ENCODE measurements at places on chromosomes 11 and 22.

- no peak for DNase-seq
These were observed 40.3 kb upstream of the A4GALT start for GRCh38 chr22:42760806-42761565.

DNA sequence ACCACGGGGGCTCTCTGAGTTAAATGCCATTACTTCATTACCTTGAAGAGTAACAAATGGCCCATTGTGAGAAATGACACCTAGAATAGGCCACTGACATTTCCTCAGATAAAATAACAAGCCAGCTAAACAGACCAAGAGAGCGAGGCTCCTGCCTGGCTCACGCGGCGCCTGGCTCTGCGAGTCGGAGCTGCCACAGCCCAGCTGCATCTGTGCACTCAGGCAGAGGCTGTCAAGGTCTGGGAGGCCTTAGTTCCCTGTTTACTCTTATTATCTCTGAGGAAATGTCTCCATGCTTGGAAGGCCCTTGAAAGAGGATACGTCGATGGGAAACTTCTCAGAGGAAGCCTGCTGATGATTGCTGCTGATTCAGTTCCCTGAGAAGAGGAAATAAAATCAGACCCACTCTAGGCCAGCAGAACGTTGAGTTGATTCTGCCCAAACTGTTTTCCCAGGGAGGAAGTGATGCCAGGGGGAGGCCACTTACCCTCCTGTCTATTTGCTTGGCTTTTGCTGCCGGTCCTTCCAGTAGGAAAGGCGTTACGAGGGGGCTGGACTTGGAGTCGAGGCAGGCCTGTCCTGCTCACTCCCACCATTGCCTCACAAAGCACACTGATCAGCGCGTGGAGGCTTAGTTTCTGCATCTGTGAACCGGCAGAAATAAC is 208.8 kb downstream of the TBC1D22A start:
- no peak for DNase-seq

DNA sequence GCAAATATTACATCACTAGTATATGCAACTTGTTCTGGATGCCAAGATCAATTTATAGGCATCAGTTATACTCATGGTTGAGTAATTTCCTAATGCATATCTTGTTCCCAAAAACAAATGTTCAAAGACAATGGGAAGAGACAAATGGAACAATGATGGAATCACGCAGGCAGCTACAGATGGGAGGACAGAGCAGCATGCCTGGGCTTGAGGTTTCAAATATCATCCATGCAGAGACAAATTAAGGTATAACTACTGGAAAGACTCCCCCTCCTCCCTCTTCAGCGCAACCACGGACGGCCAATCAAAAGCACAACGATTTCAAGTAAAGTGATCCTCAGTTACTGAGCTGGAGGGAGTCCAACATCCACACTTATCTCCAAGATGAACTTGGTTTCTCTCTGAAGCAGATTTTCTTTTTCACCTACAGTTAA is 106.8 kb downstream of the CCDC83 start:
- DNase-seq, result no peak

DNA sequence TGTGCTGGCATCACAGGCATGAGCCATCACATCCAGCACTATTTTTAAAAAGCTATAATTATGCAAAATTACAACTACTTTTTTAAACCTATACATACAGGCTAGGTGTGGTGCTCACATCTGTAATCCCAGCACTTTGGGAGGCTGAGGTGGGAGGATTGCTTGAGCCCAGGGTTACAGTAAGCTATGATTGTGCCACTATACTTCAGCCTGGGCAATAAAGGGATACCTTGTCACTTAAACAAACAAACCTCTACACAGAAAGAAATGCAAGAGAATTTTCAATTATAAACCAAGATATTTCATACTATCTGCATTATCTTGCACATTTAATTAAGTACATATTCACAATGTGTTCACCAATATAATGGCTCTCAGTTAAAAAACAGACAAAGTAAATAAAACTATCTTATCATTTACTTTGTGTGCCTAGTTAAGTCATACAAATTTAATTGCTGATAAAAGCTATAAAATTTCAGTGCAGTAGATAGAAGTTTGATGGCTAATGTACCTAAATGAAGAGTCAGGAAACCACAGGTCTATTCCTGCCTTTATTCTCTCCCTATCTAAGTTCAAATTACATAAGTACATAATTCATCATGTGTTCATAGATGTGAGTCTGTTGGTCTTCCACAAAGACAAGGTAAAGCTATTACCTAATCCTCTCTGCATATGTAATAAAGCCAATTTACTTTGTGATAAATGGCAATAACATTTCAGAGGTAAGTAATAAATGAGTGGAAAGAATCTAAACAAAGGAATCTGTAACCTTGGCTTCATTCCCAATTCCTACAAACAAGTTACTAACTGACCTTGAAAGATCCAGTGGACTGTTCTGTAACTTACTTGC is 9.0 kb upstream of the RDX start:
- DNase-seq, result no peak

GRCh38 chr11:14635546-14635945 is 8.1 kb upstream of the PDE3B start:
- DNase-seq, result no peak

- no peak for DNase-seq
These were observed 3.5 kb downstream of the KRTAP5-10 start for GRCh38 chr11:71568704-71569349.

GRCh38 chr11:2759228-2760195 is 59.7 kb upstream of the KCNQ1OT1 start:
- DNase-seq, result no peak

DNA sequence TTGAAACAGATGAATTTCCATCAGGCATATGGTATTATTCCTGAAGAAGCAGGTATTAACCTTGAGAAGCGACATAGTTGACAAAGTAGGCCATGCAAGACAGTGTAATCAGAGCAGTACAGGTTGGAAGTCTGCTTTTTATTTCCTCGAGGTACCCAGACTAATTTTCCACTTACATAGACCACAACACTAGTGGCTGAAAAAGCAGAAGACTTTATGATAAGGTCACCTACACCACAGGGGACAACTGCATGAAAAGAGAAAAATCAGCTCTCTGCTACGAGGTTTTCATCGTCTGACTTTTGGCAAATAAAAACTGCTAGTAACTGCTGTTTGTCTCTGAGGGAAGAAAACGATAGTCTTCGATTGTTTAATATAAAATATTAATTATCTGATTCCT is 77.5 kb downstream of the CNTN5 start:
- DNase-seq, result no peak

GRCh38 chr22:24389680-24390079 is 37.7 kb upstream of the ADORA2A start:
- no peak for DNase-seq

GRCh38 chr11:2036863-2037486 is 39.3 kb upstream of the H19 start:
- DNase-seq, result no peak

- DNase-seq, result no peak
These were observed 109.8 kb downstream of the ATXN10 start for GRCh38 chr22:45781459-45781858.

DNA sequence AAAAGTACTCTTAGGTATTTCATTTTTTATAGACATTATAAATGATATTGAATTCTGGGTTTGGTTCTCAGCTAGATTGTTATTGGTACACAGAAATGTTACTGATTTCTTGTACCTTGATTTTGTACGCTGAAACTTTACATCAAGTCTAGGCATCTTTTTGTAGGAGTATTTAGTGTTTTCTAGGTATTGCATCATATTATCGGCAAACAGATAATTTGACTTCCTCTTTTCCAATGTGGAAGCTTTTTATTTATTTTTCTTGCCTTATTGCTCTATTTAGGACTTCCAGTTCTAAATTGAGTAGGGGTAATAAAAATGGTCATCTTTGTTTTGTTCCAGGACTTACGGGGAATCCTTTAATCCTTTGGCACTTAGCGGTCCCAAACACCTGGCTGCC is 676.6 kb upstream of the CCDC179 start:
- no peak for DNase-seq

- DNase-seq, result peak; percentile 19
These were observed at the start of gene PDGFB for GRCh38 chr22:39244496-39245129. TSS of gene PDGFB (minus strand) at chr22:39244982. CDS start at chr22:39243963, 1,019 bp downstream.

GRCh38 chr11:46118702-46119351 is 2.4 kb downstream of the PHF21A start:
- DNase-seq, result no peak

DNA sequence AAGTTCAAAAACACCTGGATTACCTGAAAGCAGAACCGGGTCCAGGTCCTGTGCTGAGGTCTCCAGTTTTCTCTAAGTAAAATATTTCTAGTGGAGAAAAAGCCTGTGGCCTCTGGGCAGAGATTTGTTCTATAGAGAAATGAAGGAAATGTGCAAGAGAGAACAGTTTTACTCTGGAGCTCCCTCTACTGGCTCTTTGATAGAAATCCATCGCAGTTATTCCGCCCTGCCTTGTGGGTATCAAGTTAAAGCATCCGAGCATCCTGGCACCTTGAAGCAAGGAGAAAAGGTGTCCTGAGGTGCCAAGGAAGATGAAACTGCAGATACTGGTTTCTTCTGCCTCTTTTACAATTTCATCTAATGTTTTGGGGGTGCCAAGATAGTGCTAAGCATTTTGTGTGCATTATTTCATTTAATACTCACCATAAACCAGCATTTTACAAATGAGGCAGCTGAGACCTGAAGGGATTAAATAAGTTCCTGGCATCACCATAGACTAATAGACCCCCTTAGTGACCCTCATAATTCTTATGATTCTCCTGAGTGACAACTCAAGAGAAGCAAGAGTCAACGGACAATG is 113.1 kb upstream of the HSD17B12 start:
- no peak for DNase-seq

- DNase-seq, result no peak
These were observed 502 bp downstream of the SMIM38 start for GRCh38 chr11:69156235-69156639.

- no peak for DNase-seq
These were observed 33.9 kb upstream of the MN1 start for GRCh38 chr22:27835446-27835845.

GRCh38 chr11:80816966-80817365 is 1376.1 kb upstream of the TENM4 start:
- no peak for DNase-seq

DNA sequence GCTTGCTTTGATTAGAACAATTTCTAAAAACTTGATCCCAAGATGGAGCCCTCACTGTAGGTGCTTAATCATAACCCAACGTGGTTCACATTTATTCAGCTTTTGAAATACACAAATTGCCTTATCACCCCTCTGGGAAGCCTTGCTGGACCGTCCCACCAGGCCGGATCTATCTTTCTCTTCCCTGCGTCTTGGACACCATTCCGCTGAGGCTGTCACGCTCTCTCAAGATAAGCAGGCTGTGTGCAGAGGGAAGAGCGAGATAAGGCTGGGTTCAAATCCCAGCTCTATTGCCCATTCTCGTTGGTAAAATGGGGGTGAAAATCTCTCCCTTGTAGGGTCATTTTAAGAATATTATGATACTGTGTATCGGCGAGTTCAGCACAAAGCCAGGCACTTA is 20.5 kb upstream of the TP53I11 start:
- DNase-seq, result no peak

DNA sequence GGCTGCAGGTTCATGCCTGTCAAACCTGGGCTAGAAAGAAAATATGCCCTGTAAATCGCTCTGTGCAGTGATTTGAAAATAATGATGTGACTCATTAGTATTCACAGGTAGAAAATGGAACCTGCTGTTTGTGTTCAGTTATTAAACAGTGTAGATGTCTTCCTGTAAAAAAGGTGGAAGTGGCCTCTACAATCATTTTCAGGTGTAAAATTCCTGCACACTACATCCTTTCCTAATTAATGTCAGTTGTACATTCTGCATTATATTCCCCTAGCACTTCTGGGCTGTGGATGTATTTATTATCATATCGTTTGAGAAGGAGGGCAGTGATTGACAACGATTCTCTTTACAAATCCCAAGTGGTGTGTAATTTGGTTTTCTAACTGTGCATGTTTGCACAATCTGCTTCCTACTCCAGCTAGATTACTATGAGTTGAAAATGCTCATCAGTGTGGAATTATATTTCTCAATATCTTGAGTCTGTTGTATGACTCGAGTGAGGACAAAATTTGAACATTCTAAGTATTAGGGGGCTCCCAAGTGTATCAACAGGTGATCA is 454.0 kb upstream of the DDI1 start:
- DNase-seq, result no peak

DNA sequence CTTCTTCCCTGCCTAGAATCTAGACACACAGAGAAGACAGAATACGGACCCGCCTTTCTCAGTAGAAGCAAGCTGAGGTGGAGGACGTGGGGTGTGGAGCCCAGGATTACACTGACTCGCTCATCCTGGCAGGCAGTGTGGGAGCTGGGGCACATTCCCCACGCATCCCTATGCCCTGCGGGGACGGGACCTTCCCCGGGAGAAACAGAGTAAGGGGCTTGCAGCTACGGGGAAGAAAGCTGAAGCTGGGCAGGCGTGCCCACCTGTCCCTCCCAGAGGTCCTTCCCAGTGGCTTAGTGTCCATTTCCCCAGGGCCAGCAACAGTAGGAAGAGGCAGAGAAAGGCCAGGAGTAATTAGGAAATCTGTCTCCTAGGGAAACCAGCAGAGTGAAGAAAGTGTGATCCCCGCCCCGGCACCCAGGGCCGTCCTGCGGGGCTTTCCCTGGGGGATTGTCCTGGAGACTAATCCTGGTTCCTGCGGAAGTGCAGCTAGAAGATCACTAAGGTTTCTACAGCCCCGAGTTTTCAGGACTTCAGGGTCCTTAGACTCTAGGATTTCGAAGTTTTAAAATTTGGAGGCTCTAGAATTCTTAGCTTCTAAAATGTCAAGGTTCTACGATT is 7.8 kb downstream of the DNAJB13 start:
- no peak for DNase-seq

- DNase-seq, result no peak
These were observed 363.0 kb downstream of the LUZP2 start for GRCh38 chr11:24859801-24860300.

DNA sequence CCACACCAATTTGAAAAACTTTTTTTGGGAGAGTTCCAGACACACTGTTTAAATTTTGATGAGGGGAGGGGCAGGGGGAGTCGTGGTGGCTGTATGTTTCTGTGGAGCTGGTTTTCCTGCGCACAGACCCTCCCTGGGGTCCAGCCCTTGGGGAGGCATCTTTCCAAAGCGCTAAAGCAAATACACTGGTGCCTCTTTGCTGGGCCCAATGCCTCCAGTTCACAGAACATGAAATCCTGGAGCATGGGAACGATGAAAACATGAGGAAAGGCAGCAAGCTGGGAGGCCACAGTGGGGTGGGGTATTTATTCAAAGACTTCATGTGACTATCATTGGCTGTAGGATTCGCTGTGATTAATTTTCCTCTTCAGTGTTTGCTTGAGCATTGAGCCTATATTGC is 135.3 kb downstream of the CCDC34 start:
- DNase-seq, result no peak

- DNase-seq, result no peak
These were observed 76.8 kb downstream of the C11orf58 start for GRCh38 chr11:16815047-16815767.

GRCh38 chr11:96713301-96713700 is 323.5 kb downstream of the JRKL start:
- DNase-seq, result no peak

- no peak for DNase-seq
These were observed 769.4 kb downstream of the DLG2 start for GRCh38 chr11:84857746-84858145.

GRCh38 chr11:130023204-130023603 is 20.6 kb upstream of the PRDM10 start:
- no peak for DNase-seq

Measured in CD4-positive, alpha-beta T cell treated with Interleukin-1 beta for 1 hour (primary cell).